ENCODE measurements at places on chromosomes 4 and X.

DNA sequence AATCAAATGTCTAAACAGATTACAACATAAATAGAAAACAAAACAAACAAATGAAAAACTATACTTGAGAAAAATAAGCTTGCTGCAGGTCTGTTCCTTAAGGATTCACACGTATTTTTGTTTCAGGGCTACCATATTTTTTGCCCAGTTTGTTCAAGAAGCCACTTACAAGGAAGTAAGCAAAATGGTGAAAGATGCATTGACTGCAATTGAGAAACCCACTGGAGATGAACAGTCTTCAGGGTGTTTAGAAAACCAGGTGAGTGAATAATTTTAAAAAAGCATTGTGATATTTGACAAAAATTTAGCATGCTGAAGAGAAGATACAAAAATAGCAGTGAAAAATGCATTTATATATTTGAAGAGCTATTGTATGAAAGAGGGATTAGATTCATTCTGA lies 2.0 kb downstream of the AFP start:
- DNase-seq = no peak

DNA sequence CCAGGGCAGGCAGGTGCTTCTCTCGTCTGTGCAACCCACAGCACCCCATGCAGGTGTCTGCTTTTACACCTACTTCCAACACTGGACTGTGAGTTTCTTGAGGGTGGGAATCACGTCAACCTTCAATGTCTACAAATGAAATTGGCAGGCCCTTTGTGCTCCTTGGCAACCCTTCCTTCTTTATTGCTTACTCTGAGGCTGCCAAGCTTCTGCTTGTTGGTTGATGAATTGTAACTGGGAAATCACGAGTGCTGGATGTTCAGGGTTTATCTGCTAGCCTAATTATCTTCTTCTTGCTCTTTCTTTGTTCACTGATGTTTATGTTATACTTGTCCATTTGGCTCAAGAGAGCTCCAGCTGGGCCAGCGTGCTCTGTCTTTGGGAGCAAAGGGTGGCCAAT lies 2.5 kb upstream of the DGAT2L6 start:
- DNase-seq = no peak

- DNase-seq = no peak
Measured at GRCh38 chr4:33802578-33802977, 2441.7 kb downstream of the ARAP2 start.

DNA sequence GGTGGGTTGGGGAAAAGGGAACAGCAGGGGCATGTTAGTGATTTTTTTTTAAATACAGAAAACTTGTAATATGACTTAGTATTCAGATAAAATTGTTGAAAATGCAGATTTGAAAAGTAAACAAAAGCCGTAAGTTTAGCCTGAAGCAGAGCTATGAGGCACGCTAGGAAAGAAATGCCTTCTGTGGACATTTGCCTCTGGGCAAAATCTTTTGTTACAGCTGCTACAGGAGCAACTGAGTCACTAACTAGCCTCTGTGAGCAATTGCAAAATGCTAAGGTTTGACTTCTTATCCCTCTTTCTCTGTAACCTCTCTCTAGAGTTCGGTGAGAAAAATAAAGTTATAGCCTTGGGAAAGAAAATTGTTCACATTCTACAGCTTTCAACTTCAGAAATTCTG lies 350.0 kb downstream of the SLC7A11 start:
- no peak for DNase-seq

DNA sequence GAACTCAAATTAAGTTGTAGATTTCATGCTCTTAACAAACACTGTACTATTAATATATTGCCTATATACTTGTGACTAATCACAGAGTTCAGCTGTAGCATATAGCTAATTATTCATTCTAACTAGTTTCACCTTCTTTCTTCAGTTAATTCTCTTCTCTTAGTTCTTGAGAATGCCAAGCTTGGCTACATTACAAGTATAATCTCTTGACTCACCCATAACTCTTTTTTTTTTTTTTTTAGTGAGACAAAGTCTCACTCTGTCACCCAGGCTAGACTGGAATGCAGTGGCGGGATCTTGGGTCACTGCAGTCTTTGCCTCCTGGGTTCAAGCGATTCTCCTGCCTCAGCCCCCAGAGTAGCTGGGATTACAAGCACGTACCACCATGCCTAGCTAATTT lies 5.4 kb downstream of the KLHL5 start:
- DNase-seq = no peak

- no peak for DNase-seq
Measured at GRCh38 chr4:155769090-155769489, 10.3 kb downstream of the GUCY1B1 start.

- no peak for DNase-seq
Measured at GRCh38 chr4:689723-690122, 772 bp upstream of the SLC49A3 start.

- DNase-seq = no peak
Measured at GRCh38 chr4:60443796-60444195, 756.3 kb upstream of the ADGRL3 start.

- DNase-seq = no peak
Measured at GRCh38 chr4:76697129-76697803, 200.7 kb downstream of the SOWAHB start.

GRCh38 chrX:24306440-24306839 lies 7.4 kb downstream of the SUPT20HL2 start:
- DNase-seq = no peak

GRCh38 chr4:76960014-76960413 lies 10.5 kb downstream of the SEPTIN11 start:
- no peak for DNase-seq

DNA sequence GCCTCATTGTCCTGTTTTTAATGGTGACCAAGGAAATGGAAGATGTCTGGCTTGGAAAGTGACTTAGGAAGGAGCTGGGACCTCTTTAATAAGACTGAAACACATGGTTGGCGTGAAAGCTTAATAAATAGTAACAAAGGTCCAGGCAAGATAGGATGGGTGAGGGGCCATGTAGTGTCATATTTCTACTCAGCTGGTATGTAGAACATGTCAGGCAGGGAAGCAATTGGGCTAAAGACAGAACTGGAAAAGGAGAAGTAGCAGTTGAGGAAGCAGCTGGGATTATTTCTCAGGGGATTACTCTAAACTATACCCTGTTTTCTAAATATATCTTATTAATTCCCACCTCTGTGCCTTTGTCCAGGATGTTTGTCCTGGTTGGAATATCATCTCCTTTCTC lies 18.6 kb downstream of the ITGB1BP2 start:
- DNase-seq = no peak

- no peak for DNase-seq
Measured at GRCh38 chr4:67542076-67542475, 3.2 kb downstream of the CENPC start.

DNA sequence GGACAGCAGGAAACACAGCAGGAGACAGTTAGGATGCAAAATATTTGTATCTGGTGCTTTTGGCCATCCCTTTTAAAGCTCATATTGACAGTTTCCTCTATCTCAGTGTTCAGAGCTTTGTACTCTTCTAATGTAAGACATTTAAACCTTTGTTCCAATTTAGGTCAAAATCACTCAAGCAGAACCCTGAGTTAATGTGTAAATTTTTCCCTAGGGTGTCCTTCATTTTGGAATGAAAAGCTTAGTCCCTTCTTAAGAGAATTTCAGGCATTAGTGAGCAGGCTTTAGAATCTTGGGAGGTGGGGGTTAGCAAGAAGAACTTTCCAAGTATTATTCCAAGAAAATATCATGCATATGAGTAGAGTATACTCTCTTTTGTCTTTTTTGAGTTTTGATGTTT lies 188.7 kb downstream of the GBA3 start:
- DNase-seq = no peak

- no peak for DNase-seq
Measured at GRCh38 chr4:160238790-160239189, 1135.9 kb downstream of the RAPGEF2 start.

- DNase-seq = no peak
Measured at GRCh38 chr4:100059467-100059866, 109.4 kb upstream of the H2AZ1 start.

DNA sequence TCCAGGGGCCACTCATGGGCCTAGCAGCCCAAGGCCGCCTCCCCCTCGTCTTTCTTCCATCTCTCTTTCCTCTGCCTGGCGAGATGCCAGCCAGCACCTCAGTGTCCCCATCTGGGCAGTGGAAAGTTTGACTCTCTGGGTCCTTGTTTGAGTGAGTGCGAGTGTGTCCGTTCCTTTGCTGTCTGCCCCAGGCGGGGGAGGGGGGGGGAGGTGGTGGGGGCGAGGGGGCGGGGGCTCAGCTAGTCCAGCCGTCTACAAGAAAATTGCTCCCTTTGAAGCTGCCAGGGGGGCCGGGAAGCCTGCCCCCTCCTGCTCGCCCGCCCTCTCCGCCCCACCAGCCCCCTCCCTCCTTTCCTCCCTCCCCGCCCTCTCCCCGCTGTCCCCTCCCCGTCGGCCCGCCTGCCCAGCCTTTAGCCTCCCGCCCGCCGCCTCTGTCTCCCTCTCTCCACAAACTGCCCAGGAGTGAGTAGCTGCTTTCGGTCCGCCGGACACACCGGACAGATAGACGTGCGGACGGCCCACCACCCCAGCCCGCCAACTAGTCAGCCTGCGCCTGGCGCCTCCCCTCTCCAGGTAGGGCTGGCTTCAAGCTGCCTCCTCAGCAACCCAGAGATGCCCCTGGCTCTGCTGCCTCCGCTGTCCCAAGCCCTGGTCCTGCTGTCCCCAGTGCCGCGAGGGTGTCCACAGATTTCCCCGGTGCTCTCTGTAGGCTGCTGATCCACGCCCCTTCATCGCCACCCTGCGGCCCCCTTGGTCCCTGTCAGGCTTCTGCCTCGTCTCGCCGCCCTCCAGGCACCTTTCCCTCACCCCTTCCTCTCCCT lies at the start of gene BGN:
BGN (plus strand) TSS at position 440 of the 821 bp plus-strand sequence. CDS start 9,652 bp downstream, outside the sequence.
- DNase-seq = peak; percentile 41

DNA sequence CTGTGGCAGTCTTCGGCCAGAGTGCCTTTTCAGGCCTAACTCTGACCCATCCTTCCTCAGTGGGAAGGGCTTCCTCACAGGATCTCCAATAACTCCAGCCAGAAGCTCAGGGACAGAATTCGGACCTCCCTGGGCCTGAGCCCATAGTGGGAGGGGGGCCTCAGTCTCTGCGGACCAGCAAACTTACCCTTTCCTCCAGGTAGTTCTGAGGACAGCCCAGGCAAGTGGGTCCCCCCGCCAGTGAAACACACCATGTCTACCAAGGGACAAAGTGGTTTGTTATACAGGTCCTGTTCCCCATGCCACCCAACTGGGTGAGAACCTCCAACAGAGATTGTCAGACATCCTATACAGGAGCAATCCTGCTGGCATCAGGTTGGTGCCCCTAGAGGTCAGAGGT lies 350.4 kb downstream of the RAB28 start:
- DNase-seq = no peak

- DNase-seq = peak; percentile 39
Measured at GRCh38 chrX:9379697-9380551, 84.9 kb upstream of the TBL1X start.

DNA sequence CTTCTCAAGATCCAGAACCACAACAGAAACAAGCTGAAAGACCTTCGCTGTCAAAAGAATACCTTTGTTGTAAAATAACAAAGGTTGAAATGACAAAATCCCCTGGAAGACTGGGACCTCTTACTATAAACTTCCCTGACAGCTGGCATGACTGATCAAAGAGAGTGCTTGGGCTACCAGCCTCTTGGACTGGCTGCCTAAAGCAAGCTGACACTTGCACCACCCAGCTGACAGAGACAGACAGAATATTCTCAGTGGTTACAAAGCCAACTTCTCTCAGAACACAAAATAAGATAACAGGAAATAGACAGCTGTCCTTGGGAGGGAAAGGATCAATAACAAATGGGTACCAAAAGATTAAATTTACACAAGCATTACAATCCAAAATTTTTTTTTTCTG lies 241.7 kb upstream of the SPOCK3 start:
- DNase-seq = no peak

DNA sequence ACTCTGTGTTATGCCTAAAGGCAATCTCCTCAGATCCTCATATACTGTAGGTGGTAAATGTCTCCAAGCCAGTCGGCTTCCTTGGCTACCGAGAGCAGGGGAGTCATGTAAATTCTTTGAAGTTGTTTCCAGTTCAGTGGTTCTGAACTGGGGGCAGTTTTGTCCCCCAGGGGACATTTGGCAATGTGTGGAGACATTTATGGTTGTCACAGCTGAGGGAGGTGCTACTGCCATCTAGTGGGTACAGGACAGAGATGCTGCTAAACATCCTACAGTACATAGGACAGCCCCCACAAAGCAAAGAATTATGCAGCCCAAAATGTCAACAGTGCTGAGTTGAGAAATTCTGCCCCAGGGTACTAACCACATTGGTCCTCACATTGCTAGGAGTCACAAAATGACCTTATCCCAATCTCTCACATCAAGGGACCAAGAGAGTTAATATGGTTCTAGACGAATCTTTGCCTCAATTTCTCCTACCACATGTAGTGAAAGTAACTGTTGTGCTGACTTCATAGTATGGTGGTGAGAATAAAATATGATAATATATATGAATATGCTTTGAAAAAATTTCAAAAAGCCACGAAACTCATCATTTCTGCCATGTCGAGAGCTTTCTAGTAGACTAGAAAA lies 104.4 kb upstream of the ARHGAP24 start:
- no peak for DNase-seq

DNA sequence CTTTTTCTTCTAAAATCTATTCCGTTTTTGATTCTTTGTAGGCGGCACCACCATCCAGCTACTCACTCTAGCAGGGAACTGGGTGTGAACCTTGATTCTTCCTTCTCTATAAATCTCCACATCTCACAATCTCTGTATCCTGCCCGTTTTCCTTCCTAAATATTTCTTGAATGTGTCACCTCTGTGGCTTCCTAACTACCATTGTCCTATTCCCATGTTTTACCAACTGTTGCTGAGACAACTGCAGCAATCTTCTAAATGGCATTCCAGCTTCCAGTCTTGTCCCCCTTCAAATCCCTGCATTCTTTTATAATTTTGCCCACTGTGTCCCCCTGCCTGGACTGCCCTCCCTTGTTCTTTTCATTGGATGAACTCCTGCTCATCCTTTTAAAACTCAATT lies 641.3 kb downstream of the RPA4 start:
- no peak for DNase-seq

DNA sequence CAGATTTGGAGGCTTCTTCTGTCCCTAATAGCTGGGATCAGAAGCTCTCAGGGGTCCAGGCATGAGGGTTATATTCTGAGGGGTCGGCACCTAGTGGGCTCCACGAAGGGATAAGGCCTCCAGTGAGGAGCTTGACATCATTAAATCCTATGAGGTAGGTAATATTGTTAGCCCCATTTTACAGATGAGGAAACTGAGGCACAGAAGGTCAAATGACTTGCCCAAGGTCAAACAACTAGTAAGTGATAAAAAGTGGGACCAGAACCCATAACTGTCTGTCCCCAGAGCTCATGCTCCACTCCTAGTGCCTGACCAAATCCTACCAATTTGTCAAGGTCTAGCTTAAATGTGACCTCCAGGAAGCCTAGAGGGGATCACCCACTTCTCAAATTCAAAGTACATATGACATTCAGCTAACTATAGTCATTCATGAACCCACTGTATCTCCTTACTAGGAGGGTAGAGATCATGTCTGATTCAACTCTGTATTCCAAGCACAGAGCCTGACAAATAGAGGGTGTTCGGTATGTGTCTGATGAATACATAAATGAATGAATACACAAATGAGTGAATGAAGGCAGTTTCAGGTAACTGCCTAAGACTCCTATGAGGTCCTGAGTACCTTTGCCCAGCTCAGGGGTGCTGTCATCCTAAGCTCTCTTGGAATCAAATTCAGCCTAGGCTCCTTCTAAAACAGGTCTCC lies 43.3 kb downstream of the SMC1A start:
- no peak for DNase-seq

- DNase-seq = no peak
Measured at GRCh38 chr4:116005806-116006088, 892.3 kb upstream of the NDST4 start.

GRCh38 chr4:12050357-12050756 lies 621.7 kb upstream of the HS3ST1 start:
- DNase-seq = no peak

Data from HTR-8/SVneo (cell line).